Activated CD4-positive, CD25-positive, alpha-beta regulatory T cell treated with anti-CD3 and anti-CD28 coated beads, Interleukin-2, amount 50 U/mL, for 16 hours (primary cell): ENCODE measurements at places on chromosomes 11 and 22.

- DNase-seq: no peak
Measured at GRCh38 chr22:26972286-26972685, 314.9 kb downstream of the MIAT start.

DNA sequence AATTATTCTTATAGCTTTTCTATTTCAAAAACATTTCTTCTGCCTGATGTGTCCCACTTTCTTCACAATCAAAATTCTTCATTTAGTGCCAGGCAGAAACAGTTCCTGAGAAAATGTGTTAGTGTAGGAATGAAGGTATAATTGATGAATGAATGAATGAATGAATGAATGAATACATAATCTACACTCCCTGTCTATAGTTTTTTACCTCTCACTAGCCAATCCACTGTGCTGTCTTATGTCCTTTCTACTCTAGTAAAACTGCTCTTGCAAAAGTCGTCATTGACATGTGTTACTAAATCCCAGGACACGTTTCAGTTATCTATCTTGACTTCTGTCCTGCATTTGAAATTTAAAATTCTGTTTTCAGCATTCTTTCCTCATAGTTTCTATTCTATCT lies 42.9 kb downstream of the CHORDC1 start:
- no peak for DNase-seq

GRCh38 chr11:11125618-11126017 lies 227.4 kb downstream of the CSNK2A3 start:
- no peak for DNase-seq

DNA sequence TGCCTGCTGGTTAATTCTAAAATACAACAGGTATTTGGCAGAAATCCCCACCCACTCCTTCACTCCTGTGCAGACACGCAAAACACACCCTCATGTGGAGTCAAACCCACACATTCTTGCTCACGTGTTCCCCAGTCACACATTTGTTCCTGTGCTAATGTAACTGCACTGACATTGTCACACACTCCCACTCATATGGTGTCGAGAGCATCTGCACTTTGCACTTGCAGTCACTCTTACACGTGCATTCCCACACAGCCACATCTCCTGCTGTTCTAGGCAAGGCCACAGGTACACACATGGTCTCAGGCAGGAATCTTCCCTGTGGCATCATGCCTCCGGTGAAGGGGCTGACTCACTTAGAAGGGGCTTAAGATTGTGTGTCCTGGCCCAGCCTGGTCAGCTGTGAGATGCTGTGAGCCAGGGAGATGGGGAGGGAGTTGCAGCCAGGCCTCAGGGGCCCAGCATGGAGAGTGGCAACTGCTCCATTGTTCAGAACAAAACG lies 395.0 kb downstream of the TENM4 start:
- no peak for DNase-seq

DNA sequence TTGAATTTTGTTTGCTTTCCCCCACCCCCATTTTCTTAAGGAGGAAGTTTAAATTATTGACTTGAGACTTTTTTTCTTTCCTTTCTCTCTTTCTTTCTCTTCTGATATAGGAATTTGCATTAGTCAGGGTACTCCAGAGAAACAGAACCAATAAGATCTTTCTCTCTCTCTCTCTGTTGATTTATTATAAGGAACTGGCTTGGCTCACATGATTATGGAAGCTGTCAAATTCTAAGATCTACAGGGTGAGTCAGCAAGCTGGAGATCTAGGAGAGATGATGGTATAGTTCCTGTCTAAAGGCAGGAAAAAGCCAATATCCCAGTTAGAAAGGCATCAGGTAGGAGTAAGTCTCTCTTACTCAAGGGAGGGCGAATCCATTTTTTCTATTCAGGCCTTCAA lies 64.0 kb downstream of the CCDC81 start:
- no peak for DNase-seq

DNA sequence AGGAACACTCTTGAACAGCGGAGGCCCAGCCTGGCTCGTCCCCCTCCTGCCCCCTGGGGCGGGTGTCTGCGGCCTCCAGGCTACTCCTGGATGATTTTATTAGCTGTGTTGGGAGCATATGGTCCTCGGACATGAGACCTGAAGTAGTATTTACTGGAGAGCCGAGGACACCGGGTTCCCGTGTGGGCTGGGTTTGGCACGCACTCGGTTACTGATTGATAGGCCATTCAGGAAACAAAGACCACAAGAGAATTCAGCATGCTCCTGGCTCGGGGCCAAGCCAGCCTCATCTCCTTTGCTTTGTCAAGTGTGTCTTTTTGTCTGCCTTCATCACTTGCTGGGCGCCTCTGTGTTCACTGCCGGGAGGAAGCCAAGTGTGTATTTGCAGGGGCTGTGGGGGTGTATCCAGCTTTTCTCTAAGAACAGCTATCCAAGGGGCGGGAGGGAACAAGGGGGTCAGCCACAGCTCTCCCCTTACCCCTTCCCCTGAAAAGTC lies 9.7 kb downstream of the FXYD2 start:
- DNase-seq: peak; percentile 40

DNA sequence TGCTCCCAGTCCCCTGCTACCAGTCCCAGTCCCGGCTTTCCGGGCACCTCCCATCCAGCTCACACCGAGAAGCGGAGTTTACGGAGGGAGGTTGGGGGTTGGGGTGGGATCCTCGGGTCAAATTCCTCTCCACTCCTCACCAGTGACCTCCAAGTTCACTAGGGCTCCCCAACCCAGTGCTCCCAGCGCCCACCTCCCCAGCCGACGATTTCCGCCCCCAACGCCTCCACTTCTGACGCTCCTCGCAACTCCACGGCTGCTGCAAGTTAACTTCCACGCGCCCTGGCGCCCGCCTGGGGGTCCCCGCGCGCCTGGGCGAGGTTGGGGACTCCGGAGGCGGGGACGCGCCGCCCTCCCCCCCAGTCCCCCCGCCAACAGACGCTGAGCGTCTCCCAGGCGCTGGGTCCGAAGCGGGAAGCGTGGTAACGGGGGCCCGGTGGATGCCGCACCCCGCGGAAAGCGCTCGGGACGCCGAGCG lies 526 bp downstream of the TPST2 start:
- no peak for DNase-seq

- no peak for DNase-seq
Measured at GRCh38 chr11:95700471-95700817, 89.1 kb downstream of the FAM76B start.

DNA sequence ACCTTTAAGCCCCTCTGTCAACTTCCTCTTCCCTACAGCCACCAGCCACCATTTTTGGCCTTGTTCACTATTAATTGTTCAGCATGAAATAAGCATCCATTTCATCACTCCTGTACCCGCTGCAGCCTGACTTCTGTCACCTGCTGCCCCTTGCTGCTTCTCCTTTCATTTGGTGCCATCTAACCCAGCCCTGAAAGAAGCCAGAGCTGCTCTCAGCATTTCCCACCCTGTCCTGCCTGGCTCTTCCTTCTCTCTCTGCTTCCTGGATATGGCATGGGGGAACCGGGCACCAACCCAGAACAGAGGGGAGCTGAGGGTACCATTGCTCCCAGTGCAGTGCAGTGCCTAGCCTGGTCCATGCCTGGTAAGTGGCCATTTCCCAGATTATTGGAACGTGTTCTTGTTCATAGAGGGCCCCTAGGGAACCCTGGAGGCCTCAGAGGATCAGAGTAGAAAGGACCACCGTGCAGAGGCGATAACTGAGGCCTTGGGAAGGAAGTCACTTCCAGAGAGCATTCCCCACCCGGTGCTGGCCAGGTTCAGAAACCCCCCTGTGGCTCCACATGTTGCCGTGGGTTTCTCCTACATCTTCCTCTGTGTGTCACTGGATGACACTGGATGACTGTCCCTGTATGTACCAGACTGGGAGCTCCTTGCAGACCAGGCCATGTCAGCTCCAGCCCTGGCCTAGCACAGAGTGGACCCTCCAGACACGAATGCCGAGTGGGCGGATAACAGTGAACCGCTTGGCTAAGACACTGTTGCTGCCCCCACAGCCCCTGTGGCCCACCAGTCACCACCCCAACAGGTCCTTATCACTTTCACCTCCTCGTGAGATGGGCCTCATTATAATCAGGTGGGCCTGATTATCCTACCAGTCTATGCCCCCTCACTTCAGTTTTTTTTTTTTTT lies 4.7 kb downstream of the YDJC start:
- DNase-seq: no peak

DNA sequence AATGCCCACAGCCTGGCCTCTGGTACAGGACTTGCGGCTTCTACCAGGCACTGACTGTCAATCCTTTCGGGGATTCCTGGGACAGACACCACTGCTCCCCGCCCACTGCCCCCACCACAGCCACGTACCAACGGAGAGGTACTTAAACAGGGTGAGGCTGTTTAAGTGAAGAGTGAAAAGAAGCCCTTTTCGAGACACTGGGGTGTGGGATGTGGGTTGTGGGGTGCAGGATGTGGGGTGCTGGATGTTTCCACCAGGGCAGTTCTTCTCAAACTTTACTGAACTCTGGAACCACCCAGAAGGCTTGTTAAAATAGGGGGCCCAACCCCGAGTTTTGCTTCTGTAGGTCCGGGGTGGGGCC lies 34.2 kb upstream of the PRR5 start:
- DNase-seq: peak; percentile 33

DNA sequence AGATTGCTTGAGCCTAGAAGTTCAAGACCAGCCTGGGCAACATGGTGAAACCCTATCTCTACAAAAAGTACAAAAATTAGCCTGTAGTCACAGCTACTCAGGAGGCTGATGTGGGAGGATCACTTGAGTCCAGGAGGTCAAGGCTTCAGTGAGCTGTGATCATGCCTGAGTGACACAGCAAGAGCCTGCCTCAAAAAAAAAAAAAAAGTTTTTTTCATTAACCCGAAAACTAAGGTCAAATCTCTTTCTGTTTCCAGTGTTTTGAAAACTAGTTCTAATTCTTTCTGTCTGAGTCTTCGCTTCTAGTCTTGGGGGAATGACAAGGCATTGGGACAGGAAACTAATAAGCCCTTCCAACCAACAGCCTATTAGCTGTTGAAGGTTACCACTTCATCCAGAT lies 57.6 kb downstream of the LIF start:
- no peak for DNase-seq

- peak; percentile 58 for DNase-seq
Measured at GRCh38 chr11:613369-613968, 2.3 kb downstream of the IRF7 start.

DNA sequence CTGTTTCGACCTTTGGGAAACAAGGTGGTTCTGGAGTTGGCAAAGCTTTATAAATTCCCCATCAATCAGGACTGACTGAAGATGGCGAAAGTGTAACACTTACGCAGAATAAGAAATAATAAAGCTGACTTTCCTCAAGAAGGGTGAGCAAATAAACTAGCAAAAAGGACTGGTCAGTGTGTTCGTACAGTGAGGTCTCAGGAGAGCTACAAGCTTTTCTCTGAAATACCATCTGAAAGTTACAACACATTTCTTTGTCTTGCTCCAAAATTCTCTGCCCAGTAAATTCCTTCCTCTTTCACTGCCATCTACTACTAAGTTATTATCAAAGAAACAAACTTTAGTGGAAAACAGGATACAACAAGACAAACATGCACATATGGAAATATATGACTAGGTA lies 13.4 kb downstream of the PITPNB start:
- no peak for DNase-seq

- no peak for DNase-seq
Measured at GRCh38 chr11:709109-709997, 3.3 kb downstream of the EPS8L2 start.

- no peak for DNase-seq
Measured at GRCh38 chr11:44857490-44858090, 93.1 kb downstream of the TP53I11 start.

GRCh38 chr11:35419184-35419829 lies at the start of gene SLC1A2:
TSS of gene SLC1A2 (minus strand) at chr11:35419558. CDS start at chr11:35418966, 592 bp downstream.
- DNase-seq: no peak

DNA sequence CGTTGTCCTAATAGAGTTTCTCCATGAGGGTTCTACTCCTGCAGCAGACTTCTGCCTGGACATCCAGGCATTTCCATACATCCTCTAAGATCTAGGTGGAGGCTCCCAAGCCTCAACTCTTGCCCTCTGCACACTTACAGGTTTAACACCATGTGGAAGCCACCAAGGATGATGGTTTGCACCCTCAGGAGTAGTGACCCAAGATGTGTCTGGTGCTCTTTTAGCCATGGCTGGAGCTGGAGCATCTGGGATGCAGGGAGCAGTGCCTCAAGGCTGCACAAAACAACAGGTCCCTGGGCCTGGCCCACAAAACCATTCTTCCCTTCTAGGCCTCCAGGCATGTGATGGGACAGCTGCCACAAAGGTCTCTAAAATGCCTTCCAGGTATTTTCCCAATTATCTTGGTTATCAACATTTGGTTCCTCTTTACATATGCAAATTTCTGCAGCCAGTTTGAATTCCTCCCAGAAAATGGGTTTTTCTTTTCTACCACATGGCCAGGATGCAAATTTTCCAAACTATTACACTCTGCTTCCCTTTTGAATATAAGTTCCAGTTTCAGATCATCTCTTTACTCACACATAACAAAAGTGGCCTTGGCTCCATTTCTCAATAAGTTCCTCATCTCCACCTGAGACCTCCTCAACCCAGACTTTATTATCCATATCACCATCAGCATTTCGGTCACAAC lies 69.5 kb upstream of the GNAZ start:
- no peak for DNase-seq

DNA sequence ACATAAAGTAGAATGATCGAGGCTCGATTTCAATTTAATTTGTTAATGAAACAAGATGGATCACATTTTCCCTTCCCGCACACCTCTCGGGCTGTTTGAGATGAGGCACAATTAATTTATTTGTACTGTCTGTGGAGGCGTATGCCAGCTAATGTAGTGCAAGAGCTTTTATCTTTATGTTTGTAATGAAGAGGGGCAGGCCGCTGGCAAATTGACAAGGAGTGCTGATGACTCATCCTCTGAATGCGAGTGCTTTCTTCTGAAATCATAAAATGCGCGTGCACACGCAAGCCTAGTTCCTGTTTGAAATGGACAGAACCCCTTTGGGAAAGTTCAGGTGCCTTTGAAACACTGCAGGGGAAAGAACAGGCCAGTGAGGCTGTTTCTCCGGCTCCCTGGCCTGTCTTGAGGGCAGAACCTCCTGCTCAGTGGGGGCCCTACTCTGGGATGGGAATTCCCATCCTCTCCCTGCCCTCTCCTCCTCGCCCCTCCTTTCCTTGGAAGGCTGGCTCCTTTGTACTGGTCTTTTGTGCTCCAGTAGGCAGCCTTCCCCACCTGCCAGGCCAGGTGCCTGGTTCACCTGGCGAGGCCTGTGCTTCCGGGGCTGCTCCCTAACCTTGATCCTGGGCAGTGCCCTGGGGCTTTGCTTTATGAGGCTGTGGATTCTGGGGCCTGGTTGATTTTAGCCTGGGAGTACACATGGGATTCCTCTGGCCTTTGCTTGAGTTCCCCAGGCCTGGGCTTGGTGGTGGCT lies 50.3 kb downstream of the TEAD1 start:
- no peak for DNase-seq

GRCh38 chr11:73151416-73151815 lies 9.3 kb upstream of the FCHSD2 start:
- no peak for DNase-seq
